ENCODE measurements at places on chromosomes 12 and 14.

GRCh38 chr12:121159467-121160307 lies 27.0 kb downstream of the P2RX7 start:
- DNase-seq, result no peak

DNA sequence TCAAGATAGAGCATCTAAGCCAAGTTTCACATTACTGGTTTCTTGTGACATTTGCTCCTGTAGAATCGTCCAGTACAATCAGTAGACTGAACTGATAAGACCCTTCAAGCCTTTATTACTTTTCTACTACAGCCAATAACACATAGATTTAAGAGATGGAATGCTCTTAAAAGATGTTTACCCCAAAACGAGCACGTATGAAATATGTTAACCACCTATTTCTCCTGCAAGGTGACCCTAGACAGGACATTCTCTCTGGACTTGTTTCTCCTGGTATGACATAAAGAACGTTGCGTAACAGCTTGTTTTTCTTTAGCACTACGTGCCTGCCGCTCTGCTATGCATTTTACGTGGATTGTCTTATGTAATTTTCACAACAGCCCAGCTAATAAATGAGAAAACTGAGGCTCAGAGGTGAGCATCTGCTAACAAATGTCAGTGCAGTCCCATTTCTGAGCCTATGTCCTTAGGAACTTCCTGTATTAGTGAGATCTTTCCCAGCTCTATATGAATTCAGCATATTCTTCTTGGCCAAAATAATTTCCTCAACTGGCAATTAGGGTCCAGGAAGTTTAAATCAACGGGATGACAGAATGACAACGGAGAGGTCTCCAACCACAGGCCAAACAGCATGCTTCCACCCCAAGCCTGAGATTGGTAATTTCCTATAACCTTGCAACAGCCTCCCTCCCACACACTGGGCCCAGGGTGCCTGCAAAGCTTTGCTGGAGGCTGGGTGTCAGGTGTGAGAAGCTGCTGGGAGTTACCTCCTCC lies 3.7 kb downstream of the NFKBIA start:
- no peak for DNase-seq

DNA sequence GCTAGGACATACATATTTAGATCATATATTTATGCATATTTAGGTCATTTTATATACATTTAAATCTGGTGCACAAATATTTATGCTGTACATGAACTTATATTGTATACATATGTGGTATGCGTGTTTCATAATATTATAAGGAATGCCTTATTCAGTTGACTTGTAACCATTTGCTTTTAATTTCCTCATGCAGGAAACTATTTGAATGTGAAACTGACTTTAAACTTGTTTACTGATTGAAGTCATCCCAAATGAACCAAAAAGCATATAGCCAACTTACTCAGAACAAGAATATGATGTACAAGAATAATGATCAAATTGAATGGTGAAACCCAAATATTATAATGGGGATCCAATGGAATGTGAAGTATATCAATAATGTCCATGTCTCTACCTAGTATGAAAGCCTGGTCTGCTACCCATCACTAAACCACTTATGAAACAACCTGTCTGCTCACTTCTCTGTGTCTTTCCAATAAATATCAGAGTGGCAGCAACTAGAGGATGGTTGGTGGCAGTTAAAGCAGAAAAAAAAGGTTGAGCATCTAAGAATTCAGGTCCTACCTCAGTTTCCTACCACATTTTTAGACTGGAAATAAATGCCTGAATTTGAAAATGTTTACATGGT lies 38.3 kb downstream of the RPS6KA5 start:
- DNase-seq, result no peak

GRCh38 chr12:10171973-10172728 lies at the start of gene OLR1:
TSS of gene OLR1 (minus strand) at chr12:10172132. CDS start at chr12:10172077, 55 bp downstream.
- no peak for DNase-seq

- DNase-seq, result no peak
Observed at GRCh38 chr12:119204671-119205285, 26.0 kb downstream of the HSPB8 start.

- DNase-seq, result no peak
Observed at GRCh38 chr12:132925597-132926414, 30.3 kb downstream of the ZNF605 start.

DNA sequence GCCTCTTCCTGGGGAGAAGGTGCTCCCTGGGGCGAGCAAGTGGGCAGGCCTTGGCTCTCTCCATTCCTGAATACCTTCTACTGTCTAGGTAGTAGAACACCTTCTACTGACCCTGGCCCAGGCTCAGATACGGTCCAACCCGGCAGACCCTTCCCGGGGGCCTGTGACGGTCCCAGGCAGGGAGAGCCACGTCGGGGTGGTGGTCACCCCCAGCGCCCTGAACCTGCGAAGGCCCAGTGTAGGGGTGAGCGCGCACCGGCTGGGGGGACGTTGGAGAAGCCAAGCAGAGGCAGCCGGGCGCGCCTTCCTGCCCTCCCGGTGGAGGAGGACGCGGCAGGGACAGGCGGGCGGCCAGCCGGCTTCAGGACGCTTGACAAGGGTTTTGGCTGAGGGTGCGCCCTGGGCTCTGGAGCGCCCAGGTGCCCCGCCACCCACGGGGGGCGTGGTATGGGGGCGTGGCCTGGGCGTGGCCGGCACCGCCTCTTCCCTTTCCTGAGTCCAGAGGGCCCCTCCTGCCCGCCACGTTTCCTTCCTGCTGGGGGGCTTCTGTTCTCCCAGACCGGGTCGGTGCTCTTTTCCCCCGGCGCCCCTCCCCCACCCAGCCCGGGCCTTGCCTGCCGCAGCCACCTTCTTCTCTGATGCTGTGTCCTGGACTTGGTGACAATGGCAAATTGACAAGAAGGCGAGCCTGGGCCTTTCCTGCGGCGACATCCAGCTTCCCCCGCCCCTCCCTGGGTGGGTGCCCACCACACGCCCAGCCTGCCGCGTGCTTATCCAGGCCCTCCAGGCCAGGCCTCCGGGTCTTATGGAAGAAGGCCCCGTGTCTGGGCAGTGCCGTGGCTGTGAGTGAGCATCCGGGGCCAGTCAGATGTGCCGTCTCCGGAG lies 24.5 kb upstream of the PPP1R13B start:
- no peak for DNase-seq

GRCh38 chr12:81208187-81208911 lies 130.5 kb downstream of the ACSS3 start:
- peak; percentile 37 for DNase-seq

Measured in skeletal muscle cell (primary cell).